ENCODE measurements at places on chromosomes 7 and 10. TPM values are rescaled to one million over a fixed set of nuclear protein-coding genes. Genes with fewer than 3 reads are reported as not detected.

DNA sequence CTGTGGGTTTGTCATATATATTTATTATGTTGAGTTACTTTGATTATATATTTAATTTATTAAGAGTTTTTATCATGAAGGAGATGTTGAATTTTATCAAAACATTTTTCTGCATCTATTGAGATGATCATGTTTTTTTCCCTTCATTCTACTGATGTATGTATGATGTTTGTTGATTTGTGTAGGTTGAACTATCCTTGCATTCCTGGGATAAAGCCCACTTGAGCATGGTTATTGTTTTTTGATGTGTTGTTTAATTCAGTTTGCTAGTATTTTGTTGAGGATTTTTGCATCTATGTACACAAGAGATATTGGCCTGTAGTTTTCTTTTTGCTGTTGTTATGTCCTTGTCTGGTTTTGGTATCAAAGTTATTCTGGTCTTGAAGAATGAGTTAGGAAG is 31.1 kb downstream of the SCART1 start:
- H3K36me3 ChIP-seq = no peaks in the 10 kb centered on the region
- no peak overlapping the region for H3K27ac ChIP-seq
- H3K4me1 ChIP-seq = no peaks in the 10 kb centered on the region
- peaks cover 22% of the 10 kb centered on the region for H3K27me3 ChIP-seq

GRCh38 chr7:138595454-138595853 is 105.7 kb downstream of the SVOPL start:
- H3K4me3 ChIP-seq = no peak overlapping the region
- DNase-seq = no peak
- H3K36me3 ChIP-seq = no peaks in the 10 kb centered on the region
- no peak overlapping the region for H3K27ac ChIP-seq
- no peaks in the 10 kb centered on the region for H3K4me1 ChIP-seq

DNA sequence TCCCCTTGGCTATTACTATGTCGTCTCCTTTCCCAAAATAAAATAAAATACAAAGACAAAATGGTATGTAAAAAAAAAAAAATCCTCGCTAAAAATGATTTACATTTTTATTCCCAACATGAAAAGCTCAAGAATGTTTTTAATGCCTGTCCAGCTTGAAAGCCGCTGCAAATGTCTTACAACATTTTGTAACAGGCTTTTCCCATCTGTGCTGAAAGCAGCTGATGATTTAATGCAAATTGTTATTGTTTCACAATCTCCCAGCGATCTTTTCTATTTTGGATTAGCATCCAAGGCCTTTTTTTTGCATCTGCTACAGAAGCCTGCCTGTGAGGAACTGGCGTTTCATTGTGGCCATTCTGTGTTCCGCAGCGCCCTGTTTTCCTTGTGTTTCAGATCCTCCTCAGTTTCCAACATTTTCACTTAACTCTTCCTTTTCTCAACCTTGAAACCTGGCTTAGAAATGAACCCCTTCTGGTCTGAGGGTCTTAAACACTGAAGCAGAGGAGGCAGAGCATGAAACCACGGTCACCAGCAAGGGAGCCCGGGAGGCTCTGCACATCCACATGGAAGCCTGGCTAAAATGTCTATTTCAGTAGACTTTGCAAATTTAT is 712.1 kb downstream of the PARD3 start:
- H3K4me1 ChIP-seq = no peaks in the 10 kb centered on the region
- no peaks in the 10 kb centered on the region for H3K27me3 ChIP-seq
- H3K4me3 ChIP-seq = no peak overlapping the region
- no peak overlapping the region for H3K27ac ChIP-seq
- DNase-seq = no peak
- H3K36me3 ChIP-seq = no peaks in the 10 kb centered on the region

DNA sequence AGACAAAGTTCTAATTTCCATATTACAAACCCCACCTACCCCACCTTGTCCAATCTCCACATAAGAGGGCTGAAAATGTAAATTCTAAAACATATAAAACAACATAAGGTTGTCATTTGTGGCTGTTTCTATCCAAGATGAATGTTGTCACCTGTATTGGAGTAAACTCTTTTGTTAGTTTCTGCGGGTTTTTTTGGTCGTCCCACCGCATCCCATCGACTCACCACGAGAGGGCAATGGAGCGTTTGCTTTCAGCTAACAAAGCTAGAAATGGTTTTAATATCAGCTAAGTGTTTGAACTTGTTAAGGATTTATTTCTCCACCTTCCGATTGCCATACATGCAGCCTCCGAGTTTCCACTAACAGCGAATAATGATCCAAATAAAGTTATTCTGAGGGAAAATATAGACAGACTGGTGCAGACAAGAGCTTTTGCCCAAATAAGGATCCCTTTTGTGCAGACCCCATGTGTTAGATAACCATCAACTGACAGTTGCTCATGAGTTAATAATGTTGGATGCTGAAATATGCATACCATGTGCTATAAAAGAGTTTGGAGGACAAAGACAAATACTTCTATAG is 137.2 kb downstream of the ARID5B start:
- no peak overlapping the region for H3K4me3 ChIP-seq
- no peaks in the 10 kb centered on the region for H3K36me3 ChIP-seq
- H3K27me3 ChIP-seq = no peaks in the 10 kb centered on the region

- no peak overlapping the region for H3K4me3 ChIP-seq
- no peak overlapping the region for H3K27ac ChIP-seq
- DNase-seq = no peak
- H3K27me3 ChIP-seq = no peaks in the 10 kb centered on the region
- H3K4me1 ChIP-seq = peaks cover 28% of the 10 kb centered on the region
- no peaks in the 10 kb centered on the region for H3K36me3 ChIP-seq
These were observed 95.5 kb downstream of the CTBP2 start for GRCh38 chr10:125064681-125065492.

- no peak overlapping the region for H3K4me3 ChIP-seq
- no peak for DNase-seq
- no peaks in the 10 kb centered on the region for H3K36me3 ChIP-seq
- H3K27me3 ChIP-seq = no peaks in the 10 kb centered on the region
- no peaks in the 10 kb centered on the region for H3K4me1 ChIP-seq
These were observed 2.5 kb upstream of the LAMB4 start for GRCh38 chr7:108132551-108133265.

DNA sequence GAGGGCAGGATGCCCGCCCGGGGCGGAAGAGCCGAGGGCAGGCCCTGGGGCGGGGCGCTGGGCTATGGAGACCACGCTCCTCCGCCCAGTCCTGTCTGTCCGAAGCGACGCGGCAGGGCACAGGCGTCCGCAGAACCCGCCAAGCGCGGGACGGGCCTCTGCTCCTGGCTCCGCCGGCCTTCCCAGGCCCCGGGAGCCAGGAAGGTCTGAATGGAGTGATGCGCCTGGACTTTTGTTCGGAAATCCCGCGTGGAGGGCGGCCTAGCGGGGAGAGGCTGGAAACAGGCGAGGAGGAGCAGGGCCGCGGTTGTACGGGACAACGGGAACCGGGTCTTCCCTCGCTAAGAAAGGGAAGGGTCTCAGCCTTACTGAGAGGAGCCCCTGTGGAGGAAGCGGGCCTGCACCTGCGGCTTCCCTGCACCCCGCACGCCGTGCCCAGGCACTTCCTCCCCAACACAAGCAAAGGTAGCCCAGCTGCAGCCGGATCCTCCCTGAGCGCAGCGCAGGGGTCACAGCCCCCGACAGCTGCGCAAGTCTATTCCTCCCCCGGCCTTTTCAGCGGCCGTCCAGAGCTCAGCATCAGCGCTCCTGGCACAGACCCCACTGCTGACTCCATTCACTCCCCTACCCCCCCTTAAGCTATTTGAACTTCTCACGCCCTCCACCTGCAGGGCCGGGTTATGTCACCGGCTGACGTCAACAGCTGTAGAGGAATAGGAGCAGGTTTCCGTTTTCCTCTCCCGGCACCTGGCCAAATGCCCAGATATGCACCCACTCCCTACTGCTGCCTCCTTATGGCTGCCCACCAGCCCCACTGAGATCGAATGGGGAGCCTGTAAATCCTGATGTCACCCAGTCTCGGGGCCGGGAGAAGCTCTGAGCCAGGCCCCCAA is 143.2 kb upstream of the RET start:
- DNase-seq = no peak
- no peaks in the 10 kb centered on the region for H3K36me3 ChIP-seq
- no peaks in the 10 kb centered on the region for H3K27me3 ChIP-seq
- H3K4me3 ChIP-seq = no peak overlapping the region

- H3K4me1 ChIP-seq = peaks cover 44% of the 10 kb centered on the region
- H3K4me3 ChIP-seq = no peak overlapping the region
- H3K27me3 ChIP-seq = no peaks in the 10 kb centered on the region
These were observed 91.5 kb downstream of the ARID5B start for GRCh38 chr10:61992671-61993668.

- H3K4me3 ChIP-seq = no peak overlapping the region
- DNase-seq = no peak
- peaks cover 10% of the 10 kb centered on the region for H3K27me3 ChIP-seq
- H3K27ac ChIP-seq = no peak overlapping the region
These were observed 88.9 kb upstream of the TBX20 start for GRCh38 chr7:35342786-35343185.

DNA sequence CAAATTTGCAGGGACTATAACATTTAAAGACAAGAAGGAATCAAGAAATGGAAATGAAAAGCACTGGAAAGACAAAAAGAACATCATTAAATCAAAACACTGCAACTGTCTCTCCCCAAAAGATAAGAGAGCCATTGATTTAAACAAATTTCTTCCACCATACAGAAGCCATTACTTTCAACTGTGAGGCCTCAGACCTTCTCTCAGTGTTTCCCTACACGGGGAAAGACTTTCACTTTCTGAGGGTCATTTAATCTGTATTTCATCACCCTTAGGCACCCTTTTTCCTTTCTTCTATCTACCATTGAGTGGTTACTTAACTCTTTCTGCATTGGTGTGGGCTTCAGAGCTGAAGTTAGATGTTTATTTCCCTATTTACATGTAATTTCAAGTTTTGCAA is 47.5 kb downstream of the CCDC172 start:
- H3K27ac ChIP-seq = no peak overlapping the region
- DNase-seq = no peak
- H3K36me3 ChIP-seq = no peaks in the 10 kb centered on the region
- no peaks in the 10 kb centered on the region for H3K27me3 ChIP-seq
- H3K4me3 ChIP-seq = no peak overlapping the region

- H3K4me3 ChIP-seq = no peak overlapping the region
- no peak overlapping the region for H3K27ac ChIP-seq
- no peaks in the 10 kb centered on the region for H3K4me1 ChIP-seq
- H3K27me3 ChIP-seq = peaks cover 7% of the 10 kb centered on the region
These were observed 2.0 kb upstream of the AKR1B15 start for GRCh38 chr7:134546955-134547354.

GRCh38 chr10:89279421-89279869 is 22.4 kb upstream of the IFIT2 start:
- no peak for DNase-seq
- peaks cover 49% of the 10 kb centered on the region for H3K4me1 ChIP-seq
- no peak overlapping the region for H3K4me3 ChIP-seq
- no peaks in the 10 kb centered on the region for H3K27me3 ChIP-seq
- peak overlapping the region; percentile 98 for H3K27ac ChIP-seq
- no peaks in the 10 kb centered on the region for H3K36me3 ChIP-seq

GRCh38 chr10:94225589-94225988 is 137.2 kb downstream of the NOC3L start:
- no peaks in the 10 kb centered on the region for H3K27me3 ChIP-seq
- H3K4me3 ChIP-seq = no peak overlapping the region
- H3K27ac ChIP-seq = no peak overlapping the region
- H3K36me3 ChIP-seq = no peaks in the 10 kb centered on the region

DNA sequence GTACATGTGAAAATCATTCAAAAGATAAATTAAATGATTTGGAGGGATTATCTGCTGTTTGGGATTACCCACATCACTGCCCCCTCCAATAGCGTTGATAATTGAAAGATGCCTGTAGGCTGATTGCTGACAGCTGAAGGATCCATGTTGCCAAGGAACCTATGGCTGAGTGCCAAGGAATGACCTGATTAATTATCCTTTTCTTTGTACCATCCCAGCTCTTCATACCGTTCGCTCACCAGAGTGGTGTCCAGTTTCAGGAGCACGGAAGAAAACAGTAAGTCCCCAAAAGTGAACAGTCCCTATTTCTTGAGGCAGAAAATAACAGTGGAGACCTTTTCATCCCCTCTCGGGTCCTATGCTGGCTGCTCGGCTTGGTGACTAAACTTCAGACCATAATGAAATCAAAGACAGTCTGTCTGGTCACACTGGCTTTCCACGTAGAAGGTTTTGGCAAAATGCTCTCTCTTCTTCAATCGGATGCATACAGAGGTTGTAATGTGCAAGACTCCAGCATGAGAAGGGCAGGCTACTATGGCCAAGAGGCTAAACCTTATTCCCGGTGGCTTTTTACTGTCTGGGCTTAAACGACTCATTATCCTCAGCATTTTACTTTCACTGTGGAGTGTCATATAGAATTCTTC is 108.8 kb downstream of the SPAG6 start:
- H3K4me1 ChIP-seq = no peaks in the 10 kb centered on the region
- H3K27me3 ChIP-seq = no peaks in the 10 kb centered on the region
- H3K4me3 ChIP-seq = no peak overlapping the region
- DNase-seq = no peak
- H3K27ac ChIP-seq = no peak overlapping the region
- no peaks in the 10 kb centered on the region for H3K36me3 ChIP-seq

DNA sequence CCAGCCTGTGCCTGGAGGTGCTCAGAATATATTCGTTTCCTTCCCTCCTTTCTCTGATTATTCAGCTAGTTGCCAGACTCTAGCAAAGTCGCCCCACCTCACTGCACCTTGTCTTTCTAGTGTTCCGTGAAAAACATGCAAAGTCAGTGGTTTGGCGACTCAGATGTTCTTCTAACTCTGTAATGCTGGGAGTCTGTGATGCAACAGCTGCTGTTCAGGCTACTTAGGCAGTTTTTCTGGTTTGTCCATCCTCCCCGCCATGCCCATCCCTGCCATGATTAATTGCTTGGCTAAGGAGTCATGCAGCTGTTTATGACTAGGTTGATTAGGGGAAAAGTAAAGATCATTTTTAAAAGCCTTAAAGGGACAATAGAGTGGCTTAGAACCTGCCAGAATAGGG is 99.4 kb downstream of the MTPN start:
- H3K27ac ChIP-seq = no peak overlapping the region
- H3K4me3 ChIP-seq = no peak overlapping the region
- H3K36me3 ChIP-seq = no peaks in the 10 kb centered on the region
- H3K4me1 ChIP-seq = no peaks in the 10 kb centered on the region
- no peak for DNase-seq
- no peaks in the 10 kb centered on the region for H3K27me3 ChIP-seq

- H3K27me3 ChIP-seq = peaks cover 19% of the 10 kb centered on the region
- no peak overlapping the region for H3K27ac ChIP-seq
- DNase-seq = no peak
- no peak overlapping the region for H3K4me3 ChIP-seq
- H3K36me3 ChIP-seq = no peaks in the 10 kb centered on the region
These were observed 408.7 kb downstream of the REEP3 start for GRCh38 chr10:63929831-63930467.

Gene AQP1
- total RNA-seq = 0.57 TPM

Gene ORC5
- 24.6 TPM for total RNA-seq

Gene FLNC
- 10.2 TPM for total RNA-seq

Gene ITPRID1
- total RNA-seq = not detected

Gene HGF
- total RNA-seq = 0.49 TPM
